A549 (cell line): ENCODE measurements at places on chromosomes 3 and 15. TPM values are rescaled to one million over a fixed set of nuclear protein-coding genes. Genes with fewer than 3 reads are reported as not detected.

The ALG1L2 gene
- not detected in 3 replicates for polyA plus RNA-seq

The ARNT2 gene
- 8.9 to 10.1 TPM (median 9.8 TPM) in 3 replicates for polyA plus RNA-seq

The NEIL1 gene
- polyA plus RNA-seq: 4.9 to 7.2 TPM (median 6.8 TPM) in 3 replicates

The RUBCN gene
- polyA plus RNA-seq: 5.7 to 6.5 TPM (median 6.1 TPM) in 3 replicates

The EPHB3 gene
- polyA plus RNA-seq: 0.18 to 0.50 TPM (median 0.29 TPM) in 3 replicates

The DPPA4 gene
- polyA plus RNA-seq: not detected in 3 replicates

The H1-8 gene
- polyA plus RNA-seq: not detected in 3 replicates

The SELENOT gene
- 97.0 to 113 TPM (median 100 TPM) in 3 replicates for polyA plus RNA-seq

The AADAC gene
- polyA plus RNA-seq: 12.7 to 17.0 TPM (median 15.3 TPM) in 3 replicates

The C15orf62 gene
- 0.05 to 0.13 TPM (median 0.09 TPM) in 3 replicates for polyA plus RNA-seq

The RNF123 gene
- polyA plus RNA-seq: 12.9 to 16.1 TPM (median 16.0 TPM) in 3 replicates

The TMCO5A gene
- not detected in 3 replicates for polyA plus RNA-seq

The TRH gene
- not detected in 3 replicates for polyA plus RNA-seq

The CHST13 gene
- 0.49 to 0.59 TPM (median 0.52 TPM) in 3 replicates for polyA plus RNA-seq

The THAP10 gene
- polyA plus RNA-seq: 5.4 to 6.8 TPM (median 6.1 TPM) in 3 replicates

The ALDH1A3 gene
- 11.5 to 13.9 TPM (median 12.2 TPM) in 3 replicates for polyA plus RNA-seq

The IGSF10 gene
- polyA plus RNA-seq: 0.38 to 0.79 TPM (median 0.61 TPM) in 3 replicates

The ACP3 gene
- polyA plus RNA-seq: 0.09 to 0.21 TPM in 2 of 3 replicates, not detected in the other

The NOP10 gene
- polyA plus RNA-seq: 463 to 502 TPM (median 470 TPM) in 3 replicates

The VILL gene
- 0.04 to 0.08 TPM (median 0.05 TPM) in 3 replicates for polyA plus RNA-seq

The DNASE1L3 gene
- not detected in 3 replicates for polyA plus RNA-seq
